ENCODE measurements at places on chromosomes 3 and 15.
A peak's percentile ranks its signal among the peaks of the same experiment; 100 is the strongest.

- DNase-seq = peak; percentile 69
Measured at GRCh38 chr15:94456226-94456625, 224.9 kb downstream of the MCTP2 start.

DNA sequence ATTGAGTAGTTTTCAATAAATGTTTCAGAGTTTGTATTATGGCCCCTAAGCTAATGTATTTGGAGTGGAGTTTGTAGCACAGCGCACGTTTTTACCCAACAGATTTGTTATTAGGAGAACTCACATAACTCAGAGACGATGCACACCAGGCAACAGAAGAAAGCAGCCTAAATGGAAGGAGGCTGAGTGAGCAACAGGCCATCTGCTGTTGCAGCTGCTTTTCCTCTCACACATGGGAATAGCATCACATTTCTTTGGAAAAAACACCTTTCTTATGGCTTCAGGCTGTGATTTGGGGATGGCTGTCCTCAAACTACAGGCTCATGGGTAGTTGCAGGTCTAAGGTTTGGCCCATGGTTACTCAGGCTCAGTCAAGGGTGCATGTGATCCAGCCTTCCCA is 469.3 kb upstream of the MCTP2 start:
- no peak for DNase-seq

DNA sequence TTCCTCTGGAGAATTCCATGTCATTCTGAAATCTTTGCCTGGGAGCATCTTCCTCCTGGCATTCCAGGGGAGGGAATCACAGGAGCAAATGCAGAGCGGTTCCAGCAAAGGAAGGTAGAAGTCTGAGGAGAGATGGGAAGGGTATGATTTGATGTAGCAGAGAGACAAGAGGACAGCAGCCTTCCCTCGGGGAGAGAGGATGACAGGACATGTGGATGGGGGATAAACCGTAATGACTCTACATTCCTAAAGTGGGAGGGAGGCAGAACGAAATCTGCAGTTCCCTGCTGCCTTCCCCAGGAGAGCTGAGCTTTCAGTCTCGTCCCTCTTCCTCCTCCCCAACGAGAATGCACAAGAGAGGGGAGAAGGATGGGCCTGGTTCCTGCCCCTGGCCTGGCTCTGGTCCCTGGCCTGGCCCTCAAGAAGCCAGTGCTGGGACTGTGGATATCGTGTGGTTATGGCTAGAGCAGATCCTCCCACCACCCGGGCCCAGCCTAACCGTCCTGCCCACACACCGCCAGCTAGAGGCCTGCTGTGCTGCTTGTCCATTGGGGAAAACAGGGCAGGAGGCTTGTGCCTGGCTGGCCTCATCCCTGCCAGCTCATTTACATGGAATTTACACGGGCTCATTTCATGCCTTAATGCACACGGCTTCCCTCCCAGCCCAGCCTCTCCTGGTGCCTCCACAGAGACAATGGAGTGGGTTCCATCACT is 26.6 kb downstream of the SEMA7A start:
- DNase-seq = peak; percentile 42

GRCh38 chr3:142356818-142357217 is 91.0 kb downstream of the XRN1 start:
- DNase-seq = no peak

DNA sequence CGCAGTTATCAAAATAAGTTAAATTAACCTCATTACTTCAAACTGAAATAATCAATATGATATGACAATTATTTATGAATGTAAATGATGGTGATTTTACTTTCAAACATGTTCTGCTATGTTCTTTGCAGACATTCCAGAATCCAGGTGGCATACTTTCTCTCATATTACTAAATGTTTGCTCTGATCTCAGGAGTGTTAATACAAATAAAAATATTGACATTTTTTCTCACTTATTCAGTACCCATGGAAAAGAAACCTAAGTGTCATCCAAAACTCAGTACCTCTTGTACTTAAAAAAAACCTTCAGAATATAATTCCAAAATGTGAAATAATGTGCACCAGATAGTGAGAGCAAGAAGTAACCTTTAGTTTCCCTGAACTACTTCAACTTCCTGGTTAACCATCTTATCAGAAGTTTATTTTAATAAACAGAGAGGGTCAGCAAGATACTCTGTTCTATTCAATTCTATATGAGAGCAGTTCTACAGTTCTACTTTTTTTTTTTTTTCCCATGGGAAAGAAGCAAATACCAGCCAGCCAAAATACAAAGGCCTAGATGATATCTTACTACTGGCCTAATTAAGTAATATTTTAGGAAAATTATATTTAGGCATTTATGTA is 494.1 kb downstream of the MECOM start:
- no peak for DNase-seq

GRCh38 chr15:38945551-38946298 is 381.1 kb upstream of the RASGRP1 start:
- no peak for DNase-seq

GRCh38 chr15:91516866-91517265 is 336.6 kb upstream of the SLCO3A1 start:
- DNase-seq = no peak

- no peak for DNase-seq
Measured at GRCh38 chr3:25916321-25916720, 126.4 kb downstream of the OXSM start.

- DNase-seq = no peak
Measured at GRCh38 chr3:69532547-69533224, 146.8 kb upstream of the FRMD4B start.

GRCh38 chr3:153080778-153081240 is 81.2 kb upstream of the RAP2B start:
- no peak for DNase-seq

GRCh38 chr3:113948015-113948917 is 453 bp downstream of the ZDHHC23 start:
- no peak for DNase-seq

DNA sequence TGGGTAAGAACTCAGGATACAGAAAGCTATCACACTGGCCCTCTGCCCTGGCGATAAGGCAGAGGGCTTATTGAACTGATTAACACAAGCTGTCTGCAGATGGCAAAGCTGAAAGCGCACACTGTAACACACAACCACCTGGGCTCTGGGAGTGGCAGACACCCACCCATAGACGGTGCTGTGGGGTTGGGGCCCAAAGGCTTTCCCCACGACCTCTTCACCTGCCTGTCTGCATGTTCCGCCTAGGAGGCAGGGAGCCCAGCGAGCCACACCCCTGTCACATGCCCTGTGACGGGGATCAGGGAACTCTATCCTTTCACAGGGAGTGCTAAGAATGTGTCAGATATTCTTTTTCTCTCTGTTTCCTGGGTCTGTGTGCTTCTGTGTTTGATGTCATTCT is 12.1 kb upstream of the TFG start:
- DNase-seq = no peak

DNA sequence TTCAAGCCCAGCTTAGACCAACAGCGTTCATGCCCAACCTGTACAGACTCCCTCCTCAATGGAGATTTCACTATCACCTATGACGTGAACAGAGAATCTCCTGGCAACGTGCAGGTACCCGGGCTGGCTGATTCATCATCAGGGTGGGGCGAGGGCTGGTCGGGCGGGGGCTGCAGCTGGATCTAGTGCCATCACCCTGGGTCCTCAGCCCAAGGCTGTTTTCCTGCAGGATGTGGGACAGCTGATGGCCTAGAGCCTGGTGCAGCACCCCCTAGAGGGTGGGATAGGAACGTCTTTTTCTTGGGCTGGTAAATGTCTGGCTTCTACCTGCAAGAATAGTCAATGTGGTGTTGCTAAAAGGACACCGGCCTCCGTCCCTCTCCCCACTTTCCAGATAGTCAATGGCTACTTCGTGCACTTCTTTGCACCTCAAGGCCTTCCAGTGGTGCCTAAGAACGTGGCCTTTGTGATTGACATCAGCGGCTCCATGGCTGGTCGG is 4.4 kb downstream of the ITIH3 start:
- peak; percentile 53 for DNase-seq

DNA sequence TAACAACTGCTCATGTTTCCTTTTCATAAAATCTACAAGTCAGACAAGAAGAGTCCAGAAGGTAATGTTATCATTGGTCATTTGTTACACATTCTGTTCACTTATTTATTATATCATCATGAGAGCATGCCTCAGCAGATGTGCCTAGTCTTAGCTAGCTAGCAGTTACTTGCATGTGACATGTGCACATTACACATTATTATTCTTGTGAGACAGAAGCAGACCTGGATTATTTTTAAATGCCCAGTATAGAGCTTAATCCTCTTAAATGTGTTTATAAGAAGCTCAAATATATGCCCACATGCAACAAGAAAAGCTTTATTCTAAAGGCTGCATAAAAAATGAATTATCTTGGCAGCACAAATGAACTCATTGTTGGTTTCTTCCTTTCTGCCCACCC is 12.6 kb downstream of the YEATS2 start:
- DNase-seq = no peak

GRCh38 chr15:70245932-70246622 is 148.4 kb upstream of the TLE3 start:
- DNase-seq = peak; percentile 91

Measured in inflammatory macrophage treated with lipopolysaccharide for 1 hour (primary cell).